ENCODE measurements at places on chromosomes 4 and X. TPM values are rescaled to one million over a fixed set of nuclear protein-coding genes. Genes with fewer than 3 reads are reported as not detected.

DNA sequence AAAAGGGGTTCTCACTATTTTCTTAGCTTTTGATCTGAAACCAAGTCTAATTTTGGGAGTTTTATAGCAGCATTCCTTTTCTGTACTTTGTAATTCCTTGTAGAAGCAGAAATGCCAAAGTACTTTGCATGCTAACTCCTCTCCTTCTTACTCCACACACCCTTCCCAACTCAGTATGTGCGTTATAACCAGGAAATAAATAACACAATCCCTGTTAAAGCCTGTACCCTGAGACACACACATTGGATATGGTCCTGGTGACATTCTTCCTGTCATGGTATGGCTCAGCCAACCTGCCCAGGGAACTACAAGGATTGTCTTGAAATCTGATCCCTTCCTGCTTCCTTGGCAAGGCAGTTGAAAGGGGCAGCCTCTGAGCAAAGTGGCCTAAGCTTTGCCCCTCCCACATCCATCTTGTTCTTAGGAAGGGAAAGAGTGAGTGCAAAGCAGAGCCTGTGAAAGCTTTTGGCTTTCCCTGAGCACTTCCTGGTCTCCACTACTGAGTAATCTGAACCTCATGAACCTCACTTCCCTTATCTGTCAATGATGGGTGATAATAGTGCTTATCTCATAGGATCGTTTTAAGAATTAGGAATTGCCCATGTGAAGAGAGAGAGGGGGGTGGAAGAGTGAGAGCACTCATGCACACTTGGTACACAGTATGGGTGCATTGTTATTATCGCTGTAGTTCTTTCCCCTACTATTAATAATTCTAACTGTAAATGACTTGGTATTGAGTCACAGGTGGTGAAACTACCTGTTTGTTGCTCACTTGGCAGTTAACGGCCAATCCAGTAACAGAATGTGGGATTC lies 109.3 kb downstream of the AFF2 start:
- peak; percentile 86 for DNase-seq

ARX gene
- total RNA-seq, result not detected

DNA sequence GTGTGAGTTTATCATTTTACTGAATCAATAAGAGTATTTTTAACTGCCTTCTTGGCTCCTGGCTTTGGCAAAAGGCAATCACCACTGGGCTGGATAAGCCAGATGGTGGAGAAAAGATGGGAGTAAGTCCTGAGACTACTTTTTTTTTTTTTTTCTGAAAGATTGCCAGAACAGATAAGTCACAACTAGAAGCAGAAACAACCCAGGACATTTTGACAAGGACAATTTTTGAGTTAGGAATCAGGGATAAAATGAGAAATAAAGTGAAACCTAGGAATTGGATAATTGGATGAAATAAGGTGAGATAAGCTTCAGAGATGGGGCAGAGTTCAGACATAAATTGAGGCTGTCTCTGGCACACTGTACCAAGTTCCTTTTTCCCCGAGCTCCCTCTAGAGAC lies 471.0 kb downstream of the KLHL13 start:
- no peak for DNase-seq

DNA sequence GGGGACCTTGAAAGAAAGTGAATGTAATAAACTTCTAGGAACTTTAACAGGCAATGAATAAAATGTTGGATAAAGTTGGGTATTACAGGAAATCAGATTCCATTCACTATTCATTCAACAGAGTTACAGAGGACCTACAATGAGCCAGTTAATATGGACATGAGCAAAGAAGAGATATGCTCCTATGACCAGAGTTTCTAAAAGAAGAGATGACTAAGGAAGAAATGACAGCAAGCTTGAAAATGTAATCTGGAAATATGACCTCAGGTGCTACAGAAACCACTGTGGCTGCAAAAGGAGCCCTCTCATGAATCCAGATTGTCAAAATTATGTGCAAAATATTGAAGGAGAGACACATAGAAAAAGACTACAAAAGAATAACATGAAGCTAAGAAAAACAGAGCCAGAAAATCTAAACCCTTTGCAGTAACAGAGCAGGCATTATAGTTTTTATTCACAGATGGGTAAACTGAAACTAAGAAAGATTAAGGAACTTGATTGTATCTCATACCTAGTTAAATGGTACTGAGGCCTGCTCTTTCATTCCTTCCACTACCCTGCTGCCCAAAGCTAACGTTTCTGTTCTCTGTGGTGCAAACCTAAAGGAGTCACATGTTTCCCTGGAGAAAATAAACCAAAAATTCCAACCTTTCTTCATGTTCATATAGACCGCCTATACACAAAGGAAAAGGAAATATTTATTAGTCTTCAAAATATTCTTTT lies 378.3 kb downstream of the GBA3 start:
- DNase-seq, result no peak

P2RY10 gene
- 15.1 TPM for total RNA-seq

DNA sequence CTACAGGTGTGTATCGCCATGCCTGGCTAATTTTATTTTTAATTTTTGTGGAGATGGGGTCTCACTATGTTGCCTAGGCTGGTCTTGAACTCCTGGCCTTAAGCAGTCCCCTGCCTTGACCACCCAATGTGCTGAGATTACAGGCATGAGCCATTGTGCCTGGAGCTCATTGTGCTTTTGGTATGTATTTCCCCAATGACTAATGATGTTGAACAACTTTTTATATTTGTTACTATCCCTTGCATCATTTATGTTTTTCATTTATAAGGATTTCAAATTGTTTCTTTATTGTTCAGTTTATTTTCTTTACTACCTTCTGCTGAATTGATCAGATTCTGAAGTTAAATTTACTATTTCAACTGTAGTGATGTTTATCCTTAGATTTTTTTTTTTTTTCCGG lies 199.7 kb downstream of the CEP135 start:
- DNase-seq, result no peak

- no peak for DNase-seq
These were observed 195.7 kb upstream of the TBL1X start for GRCh38 chrX:9269134-9269533.

- peak; percentile 34 for DNase-seq
These were observed 44.0 kb downstream of the ZNF518B start for GRCh38 chr4:10413177-10413576.

UGT2B11 gene
- total RNA-seq, result not detected

GRCh38 chrX:106481341-106481740 lies 130.4 kb upstream of the RADX start:
- peak; percentile 46 for DNase-seq

FABP2 gene
- total RNA-seq, result not detected

CPE gene
- total RNA-seq, result not detected

GRCh38 chr4:17646693-17647092 lies 32.3 kb downstream of the MED28 start:
- DNase-seq, result no peak

- peak; percentile 65 for DNase-seq
These were observed 93.3 kb downstream of the ANXA3 start for GRCh38 chr4:78644744-78645330.

DNA sequence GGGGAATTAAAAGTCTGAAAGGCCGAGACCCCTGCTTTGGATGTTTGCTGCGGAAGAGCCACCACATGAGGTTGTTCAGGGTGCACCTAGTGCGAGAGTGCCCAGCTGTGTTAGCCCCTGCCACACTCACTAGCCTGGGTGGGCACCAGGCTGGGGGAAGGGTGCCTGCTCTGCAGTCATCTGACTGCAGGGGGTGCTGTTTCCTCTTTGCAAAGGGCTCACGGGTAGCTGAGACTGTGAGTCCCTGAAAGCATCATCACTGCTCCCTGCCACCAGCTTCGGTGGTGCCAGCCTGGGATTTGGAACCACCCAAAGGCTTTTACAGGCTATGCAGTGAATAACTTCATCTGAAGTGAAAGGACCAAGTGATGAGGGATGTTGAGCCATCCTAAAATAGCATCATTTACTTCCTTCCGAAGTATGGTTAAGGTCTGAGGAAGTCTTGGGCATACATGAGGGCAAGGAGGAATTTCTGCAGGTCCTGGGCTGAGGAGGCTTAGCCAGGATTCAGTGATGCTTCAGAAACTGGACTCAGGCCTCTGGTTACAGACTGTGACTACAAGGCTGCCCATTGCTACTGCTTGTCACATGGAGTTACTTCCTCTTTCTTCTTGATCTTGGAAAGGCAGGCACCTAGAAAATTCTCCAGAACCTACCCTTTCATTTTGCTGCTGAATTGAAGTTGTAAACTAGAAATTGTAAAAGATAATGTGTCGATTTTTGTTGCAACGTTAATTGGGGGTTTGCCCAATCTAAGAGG lies 293.2 kb upstream of the PRPS2 start:
- DNase-seq, result peak; percentile 59

- no peak for DNase-seq
These were observed 26.9 kb downstream of the UTP14A start for GRCh38 chrX:129932821-129933321.

DNA sequence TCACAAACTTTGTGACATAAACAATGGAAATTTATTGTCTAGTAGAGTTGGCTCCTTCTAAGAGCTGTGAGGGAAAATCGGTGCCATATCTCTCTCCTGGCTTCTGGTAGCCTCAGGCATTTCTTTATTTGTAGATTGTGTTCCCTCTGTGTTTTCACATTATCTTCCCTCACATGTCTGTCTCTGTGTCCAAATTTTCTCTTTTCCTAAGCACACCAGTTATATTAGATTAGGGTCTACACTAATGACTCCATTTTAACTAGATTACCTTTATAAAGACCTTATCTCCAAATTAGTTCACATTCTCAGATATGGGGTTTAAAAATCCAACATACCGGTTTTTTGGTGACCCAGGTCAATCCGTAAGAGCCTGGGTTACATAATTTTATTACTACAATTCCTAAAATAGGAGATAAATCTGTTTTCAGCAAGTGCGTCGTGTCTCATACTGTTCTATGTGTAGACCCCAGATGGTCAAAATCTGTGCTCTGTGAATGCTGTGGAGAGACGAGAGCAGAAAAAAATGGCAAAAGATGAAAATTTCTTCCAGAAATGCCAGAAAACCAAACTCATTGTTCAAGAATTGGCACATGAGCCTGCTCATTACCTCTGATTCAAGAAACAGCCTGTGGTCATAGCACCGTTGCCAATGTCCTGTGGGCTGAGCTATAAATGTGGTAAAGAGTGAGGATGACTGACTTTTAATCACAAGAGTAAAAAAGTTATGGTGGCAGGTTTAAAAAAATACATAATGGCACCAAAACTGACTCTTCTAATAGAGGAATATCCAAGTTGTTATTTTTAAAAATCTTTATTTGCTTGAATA lies 574.7 kb downstream of the PCDH7 start:
- no peak for DNase-seq

- DNase-seq, result no peak
These were observed 109.3 kb downstream of the MGST2 start for GRCh38 chr4:139774759-139775487.

DNA sequence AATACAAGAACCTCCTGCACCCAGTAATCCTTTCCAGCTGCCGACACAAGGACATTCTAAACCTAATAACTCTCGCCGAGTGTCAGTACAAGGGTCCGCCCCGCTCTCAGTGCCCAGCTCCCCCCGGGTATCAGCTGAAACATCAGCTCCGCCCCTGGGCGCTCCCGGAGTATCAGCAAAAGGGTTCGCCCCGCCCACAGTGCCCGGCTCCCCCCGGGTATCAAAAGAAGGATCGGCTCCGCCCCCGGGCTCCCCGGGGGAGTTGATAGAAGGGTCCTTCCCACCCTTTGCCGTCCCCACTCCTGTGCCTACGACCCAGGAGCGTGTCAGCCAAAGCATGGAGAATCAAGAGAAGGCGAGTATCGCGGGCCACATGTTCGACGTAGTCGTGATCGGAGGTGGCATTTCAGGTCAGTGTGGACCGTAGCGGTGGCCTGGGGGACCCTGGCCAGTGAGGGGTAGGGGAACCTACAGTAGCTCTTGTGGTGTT lies at the start of gene MAOA:
Gene MAOA, plus strand, starts transcription at position 295 of the 490 bp plus-strand sequence. Its CDS starts 43 bp downstream, at position 338.
- DNase-seq, result no peak

DNA sequence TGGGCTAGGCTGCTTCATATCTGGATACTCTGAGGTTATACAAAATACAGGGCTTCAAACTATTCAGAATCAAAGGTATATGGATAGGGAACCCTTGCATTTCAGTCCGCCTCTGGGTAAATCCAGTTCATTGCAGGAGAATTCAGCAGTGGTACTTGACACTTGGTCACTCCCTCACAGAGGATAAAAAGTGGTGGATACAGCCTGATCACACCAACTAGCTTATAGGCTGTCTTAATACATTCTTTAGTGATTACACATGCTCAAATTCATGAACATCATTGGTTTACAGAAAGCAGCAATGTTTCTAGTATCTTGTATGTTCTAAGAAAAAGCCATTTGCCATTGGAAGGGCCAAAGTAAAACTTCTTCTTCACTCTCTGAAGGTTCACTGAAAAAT lies 104.8 kb upstream of the PDE5A start:
- DNase-seq, result no peak

MGST2 gene
- total RNA-seq, result 4.7 TPM

- no peak for DNase-seq
These were observed 84.0 kb downstream of the LPAR4 start for GRCh38 chrX:78831523-78831922.

SSX3 gene
- not detected for total RNA-seq

- no peak for DNase-seq
These were observed 815.6 kb upstream of the ADGRL3 start for GRCh38 chr4:60384516-60384915.

PRR32 gene
- total RNA-seq, result not detected

TMEM154 gene
- total RNA-seq, result 59.6 TPM

DNA sequence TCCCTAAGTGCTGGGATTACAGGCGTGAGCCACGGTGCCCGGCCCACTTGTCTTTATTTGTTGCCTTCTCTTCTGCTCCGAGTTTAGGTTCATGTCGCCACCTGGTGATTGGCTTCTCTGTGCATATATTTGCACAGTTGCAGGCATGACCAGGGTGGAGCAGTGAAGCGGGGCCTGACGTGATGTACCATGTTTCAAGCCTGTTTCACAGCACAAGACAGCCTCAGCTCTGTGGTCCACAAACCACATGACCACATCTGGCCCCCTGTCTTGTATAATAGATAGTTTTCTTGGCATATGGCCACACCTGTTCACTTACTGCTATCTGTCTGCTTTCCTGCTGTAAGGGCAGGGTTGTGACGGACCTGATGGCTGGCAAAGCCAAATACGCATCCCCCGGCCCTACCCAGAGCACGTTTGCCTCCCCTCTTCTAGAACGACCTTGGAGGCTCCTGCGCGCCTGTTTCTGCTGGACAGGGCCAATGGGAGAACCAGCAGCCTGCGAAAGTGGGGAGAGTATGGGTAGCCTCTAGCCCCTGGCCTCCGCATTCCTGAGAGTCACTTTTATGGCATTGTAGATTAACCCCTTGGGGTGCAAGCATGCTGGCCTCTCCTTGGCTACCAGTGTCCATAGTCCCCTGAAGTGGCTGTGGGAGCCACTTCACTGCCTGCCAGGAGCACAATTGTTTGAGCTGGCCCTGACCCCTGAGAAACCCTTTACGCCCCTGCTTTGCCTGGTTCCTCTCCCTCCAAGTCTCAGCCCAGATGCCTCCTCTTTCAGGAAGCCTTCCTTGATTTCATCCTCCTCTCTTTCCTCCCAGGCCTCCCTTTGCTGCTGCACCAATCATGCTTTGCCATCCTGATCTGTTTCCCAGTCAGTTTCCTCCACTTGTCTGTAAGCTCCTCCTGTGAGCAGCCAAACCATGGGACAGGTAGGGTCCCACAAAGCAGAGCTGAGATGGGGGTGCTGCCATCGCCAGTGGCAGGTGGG lies 6.0 kb upstream of the SH3TC1 start:
- DNase-seq, result peak; percentile 70

VEGFC gene
- total RNA-seq, result not detected

EDNRA gene
- total RNA-seq, result not detected

- DNase-seq, result no peak
These were observed 49.2 kb upstream of the TAB3 start for GRCh38 chrX:30938295-30938694.

GRCh38 chrX:153934148-153934761 lies 582 bp downstream of the NAA10 start:
- DNase-seq, result no peak

- no peak for DNase-seq
These were observed 100.0 kb downstream of the DOCK11 start for GRCh38 chrX:118595501-118596042.

All from OCI-LY7 (cell line).